Inflammatory macrophage treated with lipopolysaccharide for 1 hour (primary cell): ENCODE measurements at places on chromosomes 2 and 18.

- DNase-seq = no peak
These were observed 11.7 kb downstream of the CDH7 start for GRCh38 chr18:65762556-65762955.

- DNase-seq = no peak
These were observed 37.8 kb upstream of the MRPL19 start for GRCh38 chr2:75608684-75609333.

- DNase-seq = no peak
These were observed 194.2 kb downstream of the RIT2 start for GRCh38 chr18:42921226-42921737.

DNA sequence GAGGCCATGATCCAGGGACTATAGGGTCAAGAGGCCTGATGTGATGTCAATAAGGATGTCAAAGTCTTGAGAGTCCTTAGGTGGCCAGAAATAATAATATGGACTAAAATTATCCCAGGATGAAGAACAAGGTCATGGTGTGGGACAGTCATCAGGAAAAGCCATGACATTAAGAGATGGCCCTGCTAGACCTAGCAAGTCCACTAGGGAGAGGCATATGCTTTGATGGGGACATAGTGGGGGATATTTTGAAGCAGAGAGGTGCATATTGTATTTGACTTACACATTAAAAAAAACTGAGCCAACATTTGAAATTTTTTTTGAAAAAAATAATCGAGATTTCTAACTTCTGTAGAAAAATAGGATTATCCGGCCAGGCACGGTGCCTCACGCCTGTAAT lies 53.3 kb upstream of the CXCR4 start:
- no peak for DNase-seq

DNA sequence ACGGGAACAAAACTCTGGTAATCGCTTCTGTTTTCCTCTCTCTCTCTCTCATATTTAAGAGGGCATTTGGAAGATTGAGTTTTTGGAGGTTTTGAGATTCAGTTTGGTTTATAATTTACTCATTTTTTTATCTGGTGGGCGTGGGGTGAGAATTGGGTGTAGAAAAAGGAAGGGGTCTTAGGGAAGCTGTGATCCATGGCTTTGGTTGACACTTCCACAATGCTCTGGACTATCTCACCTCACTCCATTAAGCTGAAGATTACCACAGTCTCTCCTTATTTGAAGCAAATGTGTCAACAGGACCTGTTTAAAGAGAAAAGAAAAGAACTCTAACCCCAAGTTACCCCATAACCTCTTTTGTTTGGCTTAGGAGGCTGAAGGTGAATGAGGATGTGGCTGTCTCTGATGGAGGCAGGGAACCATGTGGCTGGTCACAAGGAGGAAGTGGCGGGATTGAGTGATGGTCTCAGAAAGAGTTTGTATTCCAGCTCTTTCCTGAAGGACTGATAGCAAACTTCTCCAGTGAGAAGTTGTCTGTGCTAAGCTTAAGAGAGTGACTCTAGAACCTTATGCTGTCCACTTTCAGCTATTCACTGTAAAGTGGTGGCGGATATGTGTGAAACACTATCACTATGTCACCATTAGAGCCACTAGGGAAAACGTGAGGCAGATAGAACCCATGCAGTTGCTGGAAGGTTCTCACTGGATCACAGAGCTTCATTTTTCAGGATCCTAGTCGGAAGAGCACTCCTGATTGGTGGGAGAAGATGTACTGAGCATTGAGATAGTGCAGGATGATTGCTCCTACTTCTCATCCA lies 934 bp downstream of the ZNF804A start:
- DNase-seq = peak; percentile 67

- DNase-seq = no peak
These were observed 13.0 kb downstream of the PPM1B start for GRCh38 chr2:44181648-44182047.

DNA sequence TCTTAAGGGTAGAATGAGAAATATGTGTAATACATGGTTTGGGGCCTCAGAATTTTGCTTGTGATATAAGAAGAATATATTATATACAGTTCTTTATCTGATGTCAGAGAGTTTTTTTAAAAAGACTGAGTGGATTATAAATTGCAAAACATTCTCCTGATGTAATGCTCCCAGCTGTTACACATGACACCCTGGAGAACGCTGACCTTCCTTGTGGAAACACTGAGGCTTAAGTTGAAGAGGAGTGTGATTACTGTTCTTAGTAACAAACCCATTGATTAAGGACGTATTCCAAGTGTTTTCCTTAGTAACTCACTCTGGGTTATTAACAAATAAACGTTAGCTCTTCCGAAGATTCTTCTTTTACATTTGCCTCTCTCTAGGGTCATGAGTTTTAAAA lies 1069.3 kb upstream of the CNTNAP5 start:
- no peak for DNase-seq

- DNase-seq = no peak
These were observed 567 bp downstream of the PCYOX1 start for GRCh38 chr2:70258532-70258875.

- DNase-seq = peak; percentile 75
These were observed 74.1 kb downstream of the ATP8B1 start for GRCh38 chr18:57728941-57729511.

DNA sequence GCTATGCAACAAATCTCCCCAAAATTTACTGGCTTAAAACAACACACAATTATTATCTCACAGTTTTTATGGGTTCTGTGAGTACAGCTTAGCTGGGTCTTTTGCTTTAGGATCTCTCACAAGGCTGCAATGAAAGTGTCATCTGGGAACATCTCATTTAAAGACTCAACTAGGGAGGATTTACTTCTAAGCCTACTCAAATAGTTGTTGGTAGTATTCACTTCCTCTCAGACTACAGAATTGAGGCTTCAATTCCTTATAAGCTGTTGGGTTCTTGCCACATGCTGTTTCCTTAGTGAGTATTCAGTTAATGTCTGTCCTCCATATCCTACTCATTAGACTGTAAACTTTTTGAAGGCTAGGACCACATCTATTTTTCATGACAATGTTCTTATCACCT lies 72.3 kb downstream of the MDH1 start:
- peak; percentile 3 for DNase-seq

DNA sequence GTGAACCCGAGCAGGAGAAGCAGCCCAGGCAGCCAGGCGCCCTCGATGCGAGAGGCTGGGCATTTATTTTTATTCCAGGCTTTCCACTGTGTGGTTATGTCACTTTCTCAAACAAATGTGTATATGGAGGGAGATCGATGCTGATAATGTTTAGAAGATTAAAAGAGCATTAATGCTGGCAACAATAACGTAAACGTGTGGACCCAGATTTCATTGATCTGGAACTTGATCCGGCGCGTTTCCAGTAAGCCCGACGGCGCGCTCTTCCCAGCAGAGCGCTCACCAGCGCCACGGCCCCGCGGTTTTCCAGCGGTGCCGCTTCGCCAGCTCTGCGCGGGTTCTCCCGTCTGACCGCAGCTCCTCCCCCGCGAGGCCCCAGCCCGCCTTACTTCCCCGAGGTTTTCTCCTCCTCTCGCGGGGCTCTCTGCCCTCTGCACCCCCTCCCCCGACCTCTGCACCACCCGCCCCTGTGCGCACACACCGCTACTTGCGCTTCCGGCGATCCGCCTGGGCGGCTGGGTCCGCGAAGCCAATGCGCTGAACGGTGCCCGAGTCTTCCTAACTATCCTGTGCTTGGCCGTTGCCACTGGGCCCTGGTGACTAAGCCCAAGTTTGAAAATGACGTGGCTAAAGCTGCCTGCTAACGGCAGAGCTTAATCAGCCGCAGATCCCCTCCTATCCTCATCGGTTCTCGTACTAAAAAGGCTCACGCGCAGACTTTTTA lies 6.1 kb downstream of the ONECUT2 start:
- no peak for DNase-seq

- DNase-seq = no peak
These were observed 109.2 kb upstream of the SESTD1 start for GRCh38 chr2:179373816-179374215.

- no peak for DNase-seq
These were observed 577.4 kb upstream of the GCFC2 start for GRCh38 chr2:76288146-76288545.

DNA sequence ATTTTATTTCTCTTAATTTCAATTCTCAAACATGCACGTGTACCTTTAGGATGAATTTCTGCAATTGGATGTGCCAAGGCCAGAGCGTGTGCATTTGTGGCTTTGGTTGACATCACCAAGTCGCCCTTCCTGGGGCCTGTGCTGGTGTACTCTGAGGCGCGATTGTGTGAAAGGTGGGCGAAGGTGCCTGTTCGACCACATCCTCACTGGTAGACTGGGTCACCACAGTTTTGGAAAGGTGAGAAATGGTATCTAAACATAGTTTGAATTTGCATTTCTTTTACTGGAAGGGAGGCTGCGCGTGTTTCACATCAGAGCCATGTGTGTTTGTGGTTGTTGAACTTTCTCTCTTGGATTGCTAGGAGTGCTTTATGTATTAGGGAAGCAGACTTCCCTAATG lies 89.8 kb downstream of the LDLRAD4 start:
- DNase-seq = no peak

DNA sequence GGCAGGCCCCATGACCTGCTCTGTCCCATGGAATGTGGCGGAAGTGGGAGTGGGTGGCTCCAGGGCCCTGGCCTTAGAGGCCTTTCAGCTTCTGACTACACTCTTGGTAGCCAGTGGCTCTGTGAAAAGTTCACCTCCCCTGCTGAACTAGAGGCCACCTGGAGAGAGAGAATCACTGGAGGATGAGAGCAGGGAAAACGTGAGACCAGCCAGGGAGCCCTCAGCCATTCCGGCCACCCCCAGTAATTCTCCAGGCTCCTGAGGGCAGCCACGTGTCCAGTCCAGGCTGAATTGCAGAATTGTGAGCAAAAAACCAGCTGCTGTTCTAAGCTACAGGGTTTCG lies 10.5 kb downstream of the COLEC12 start:
- DNase-seq = no peak

DNA sequence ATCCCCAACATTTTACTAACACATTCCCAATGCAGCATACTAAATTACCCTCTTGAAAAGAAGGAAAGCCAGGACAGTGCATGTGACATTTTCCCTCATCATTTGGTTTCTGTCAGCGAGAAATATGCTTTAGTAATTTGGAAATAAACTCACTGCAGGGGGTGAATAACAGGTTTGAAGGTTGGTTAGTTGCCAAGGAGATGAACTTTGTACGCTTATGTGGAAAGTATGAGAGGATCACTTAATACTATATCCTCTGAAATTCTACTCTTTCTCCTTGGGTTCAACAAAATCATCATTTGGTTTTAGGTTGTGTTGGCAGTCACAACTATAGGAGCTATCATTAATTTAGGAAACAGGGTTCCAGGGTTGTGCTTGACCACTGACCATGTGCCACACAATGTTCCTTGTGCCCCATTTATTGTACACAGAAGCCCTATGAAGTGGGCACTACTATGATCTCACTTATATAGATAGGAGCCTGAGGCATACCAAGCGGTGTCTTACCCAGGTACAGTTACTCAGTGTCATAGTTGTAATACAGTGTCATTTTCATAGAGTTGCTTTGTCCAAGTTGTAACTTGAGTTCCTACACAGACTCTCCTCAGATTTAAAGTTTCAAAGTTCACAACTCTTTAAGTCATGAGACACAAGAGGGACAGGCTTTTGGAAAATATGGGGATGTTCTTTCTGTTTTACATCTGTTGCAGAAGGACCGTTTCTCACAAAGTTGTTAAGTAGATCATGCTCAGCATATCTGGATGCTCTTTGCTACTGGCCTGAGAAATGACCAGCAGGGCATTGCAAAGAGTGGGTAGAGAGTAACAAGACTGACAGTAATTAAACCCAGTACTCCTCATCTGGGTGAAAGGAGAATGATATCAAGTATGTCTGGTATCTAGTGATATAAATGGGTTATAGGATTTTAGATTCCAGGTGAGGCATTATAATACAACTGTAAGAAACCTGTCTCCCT lies 91.8 kb downstream of the MAP4K4 start:
- no peak for DNase-seq

- DNase-seq = no peak
These were observed 6.5 kb downstream of the METTL5 start for GRCh38 chr2:169818241-169818640.

DNA sequence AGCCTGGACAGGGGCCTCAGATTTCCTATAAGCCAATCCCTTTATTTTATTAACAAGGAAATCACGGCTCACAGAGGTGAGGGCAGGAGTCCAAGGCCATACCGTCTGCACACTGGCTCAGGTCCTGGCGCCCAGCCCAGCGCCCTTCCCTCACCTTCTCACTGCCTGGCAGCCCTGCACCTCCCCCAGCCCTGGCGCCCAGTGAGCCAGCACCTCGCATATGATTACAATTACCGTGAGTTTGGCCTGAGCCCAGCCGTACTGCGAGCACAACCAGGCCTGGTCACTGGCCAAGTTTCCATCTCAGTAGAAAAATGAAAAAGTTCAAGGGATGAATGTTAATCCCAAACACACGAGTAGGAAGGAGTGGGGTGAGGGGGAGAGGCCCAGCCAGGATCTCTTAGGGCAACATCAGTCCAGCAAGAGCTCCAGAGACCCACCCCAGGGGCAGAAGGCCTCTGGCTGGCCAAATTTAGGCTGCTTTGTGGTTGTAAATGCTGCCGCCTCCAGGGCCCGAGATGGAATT lies 68.4 kb downstream of the MCFD2 start:
- no peak for DNase-seq

- no peak for DNase-seq
These were observed 217.7 kb downstream of the TWIST2 start for GRCh38 chr2:239065537-239065936.

DNA sequence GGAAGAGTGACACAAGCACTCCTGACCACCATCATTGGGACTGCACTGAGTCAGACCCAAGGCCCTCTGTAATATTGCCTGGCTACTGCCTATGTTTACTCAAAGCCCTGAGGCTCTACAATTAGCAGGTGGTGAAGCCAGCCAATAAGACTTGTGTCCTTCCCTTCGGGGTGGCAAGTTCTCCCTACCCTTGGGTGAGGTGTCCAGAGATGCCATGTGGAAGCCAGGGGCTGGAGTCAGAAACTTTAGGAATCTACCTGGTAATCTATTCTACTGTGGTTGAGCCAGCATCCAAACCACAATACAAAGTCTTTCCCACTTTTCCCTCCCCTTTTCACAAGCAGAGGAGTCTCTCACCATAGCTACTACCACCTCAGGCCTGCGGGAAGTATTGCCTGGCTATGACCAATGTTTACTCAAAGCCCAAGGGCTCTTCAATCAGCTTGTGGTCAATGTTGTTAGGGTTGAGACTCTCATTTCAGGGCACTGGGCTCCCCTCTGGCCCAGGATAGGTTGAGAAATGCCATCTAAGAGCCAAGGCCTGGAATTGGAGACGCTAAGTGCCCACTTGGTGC lies 17.6 kb downstream of the DHRS9 start:
- no peak for DNase-seq

DNA sequence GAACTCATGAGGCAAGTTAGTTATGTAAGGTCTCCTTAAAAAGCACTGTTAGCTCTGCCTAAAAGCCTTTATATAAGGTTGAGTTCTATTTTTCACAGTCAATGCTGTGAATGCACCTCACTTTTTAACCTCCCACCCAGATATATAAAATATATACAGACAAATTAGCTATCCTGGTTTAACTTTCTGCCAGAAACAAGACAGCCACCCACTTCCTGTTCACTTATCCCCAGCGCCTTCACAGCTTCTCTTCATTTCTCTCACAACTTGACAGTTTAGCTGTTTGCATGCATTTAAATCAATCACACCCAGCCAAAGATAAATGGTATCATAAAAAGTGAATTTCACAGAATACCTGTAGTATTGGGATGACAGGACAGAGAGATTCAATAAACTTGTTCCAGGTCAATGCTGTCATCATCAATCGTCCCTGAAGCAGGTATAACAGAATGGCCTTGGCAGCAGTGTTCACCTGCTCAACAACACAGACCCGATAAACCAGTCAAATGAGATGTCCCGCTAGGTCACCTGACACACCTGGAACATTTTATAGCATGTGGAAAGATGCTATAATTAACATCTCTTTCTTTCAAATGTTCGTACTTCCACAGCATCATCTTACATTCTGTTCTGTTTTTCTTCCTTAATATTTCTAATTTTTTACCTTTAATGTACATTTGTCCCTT lies 55.7 kb downstream of the RTTN start:
- no peak for DNase-seq
